Karpas-422 (cell line): ENCODE measurements at places on chromosomes 4 and X. TPM values are rescaled to one million over a fixed set of nuclear protein-coding genes. Genes with fewer than 3 reads are reported as not detected.

The HTATSF1 gene
- 25.3 and 48.1 TPM in 2 replicates for total RNA-seq

The PWWP3B gene
- not detected in 2 replicates for total RNA-seq

The NDST3 gene
- not detected in 2 replicates for total RNA-seq

The INTS6L gene
- 17.7 and 31.1 TPM in 2 replicates for total RNA-seq

The RASGEF1B gene
- total RNA-seq, result 1.2 and 1.6 TPM in 2 replicates

The PNCK gene
- total RNA-seq, result not detected in 2 replicates

The PPP1R3F gene
- 0.19 and 1.0 TPM in 2 replicates for total RNA-seq

The HTN3 gene
- not detected in 2 replicates for total RNA-seq

The ANXA10 gene
- total RNA-seq, result not detected in 2 replicates

The PPEF1 gene
- total RNA-seq, result not detected in 2 replicates

The FHIP1A gene
- not detected in 2 replicates for total RNA-seq

DNA sequence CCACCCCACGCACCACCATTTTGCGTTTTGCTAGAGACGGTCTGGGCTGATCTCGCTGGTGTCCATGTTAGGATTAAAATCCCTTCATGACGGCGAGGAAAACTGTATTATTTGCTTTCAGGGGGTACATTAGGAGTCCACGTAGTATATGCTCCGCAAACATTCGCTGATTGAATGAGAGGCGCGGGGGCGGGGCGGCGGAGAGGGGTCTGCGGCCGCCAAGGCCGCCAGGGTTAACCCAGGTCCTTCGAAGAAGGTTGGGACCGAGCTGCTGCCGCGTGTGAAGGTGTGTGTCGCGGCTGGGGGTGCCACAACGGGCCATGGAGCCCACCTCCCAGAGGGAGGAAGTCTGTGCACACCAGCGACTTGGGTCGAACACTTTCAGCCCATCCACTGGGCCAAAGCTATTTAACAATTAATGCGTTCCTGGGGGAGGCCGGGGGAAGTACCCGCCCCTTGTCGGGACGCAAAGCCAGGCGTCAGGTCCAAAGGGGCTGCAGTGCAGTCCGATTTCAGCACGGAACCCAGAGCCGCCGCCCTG lies 6.4 kb upstream of the PITX2 start:
- DNase-seq, result no peak

DNA sequence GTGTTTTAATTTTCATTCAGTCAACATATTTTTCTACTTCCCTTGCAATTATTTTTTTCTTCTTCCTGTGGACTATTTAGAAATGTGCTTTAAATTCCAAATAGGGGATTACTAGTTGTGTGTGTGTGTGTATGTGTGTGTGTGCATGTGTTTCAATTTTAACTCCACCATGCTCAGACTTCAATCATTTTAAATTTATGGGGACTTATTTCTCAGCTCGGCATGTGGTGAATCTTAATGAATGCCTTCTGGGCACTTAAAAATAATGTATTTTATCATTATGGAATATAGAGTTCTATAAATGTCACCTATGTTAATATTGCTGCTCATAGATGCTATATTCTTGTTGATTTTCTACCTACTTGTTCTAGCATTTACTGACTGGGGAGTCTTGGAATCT lies 465.6 kb upstream of the PRKX start:
- DNase-seq, result peak; percentile 58

- DNase-seq, result no peak
Observed at GRCh38 chrX:153624196-153625091, 22.6 kb upstream of the DUSP9 start.

- DNase-seq, result no peak
Observed at GRCh38 chr4:172983631-172984030, 185.0 kb upstream of the GALNT7 start.

- DNase-seq, result no peak
Observed at GRCh38 chr4:76960014-76960413, 10.5 kb downstream of the SEPTIN11 start.

DNA sequence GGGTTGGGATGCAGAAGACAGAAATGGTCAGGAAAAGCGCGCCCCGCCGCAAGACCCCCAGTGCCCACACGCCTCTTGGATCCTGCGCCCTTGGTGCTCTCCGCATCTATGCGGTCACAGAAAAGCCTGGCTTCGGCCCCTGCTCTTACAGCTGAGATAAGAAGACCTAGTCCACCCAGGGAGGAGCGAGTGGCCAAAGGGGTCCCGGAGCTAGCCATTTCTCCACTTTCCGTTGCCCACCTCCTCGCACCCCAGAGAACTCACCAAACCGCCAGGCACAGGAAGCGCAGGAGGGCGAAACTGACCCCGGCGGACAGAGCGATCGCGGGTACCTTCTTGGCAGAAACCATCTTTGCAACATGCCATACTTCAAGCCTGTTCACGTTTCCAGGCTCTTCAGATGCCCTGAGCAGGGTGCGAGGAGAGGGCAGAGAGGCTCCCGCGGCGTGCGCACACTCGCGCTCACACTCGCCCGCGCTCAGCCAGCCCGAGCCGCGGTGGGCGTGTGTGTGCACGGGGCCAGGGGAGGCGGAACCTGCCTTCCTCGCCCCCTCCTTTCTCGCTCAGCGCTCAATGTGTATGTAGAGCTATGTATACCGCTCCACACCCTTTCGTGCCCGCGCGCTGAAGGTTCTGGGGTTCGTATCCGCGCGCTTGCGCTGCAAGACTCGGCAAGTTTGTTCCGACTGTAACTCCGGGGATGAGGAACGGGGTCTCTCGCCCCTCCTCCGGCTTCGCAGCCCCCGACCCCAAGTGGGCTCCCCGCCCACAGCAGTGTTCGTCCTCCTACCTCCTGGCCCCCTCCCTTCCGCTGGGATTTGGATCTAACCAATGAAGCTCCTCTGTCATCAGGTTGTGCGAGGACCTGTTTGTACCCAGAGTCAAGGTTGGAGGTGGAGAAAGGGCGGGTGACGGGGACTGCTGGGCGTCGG lies at the start of gene GABRA4:
Gene GABRA4 (minus strand): TSS at position 507 of the 932 bp plus-strand sequence. CDS start 157 bp downstream, at position 350.
- no peak for DNase-seq

DNA sequence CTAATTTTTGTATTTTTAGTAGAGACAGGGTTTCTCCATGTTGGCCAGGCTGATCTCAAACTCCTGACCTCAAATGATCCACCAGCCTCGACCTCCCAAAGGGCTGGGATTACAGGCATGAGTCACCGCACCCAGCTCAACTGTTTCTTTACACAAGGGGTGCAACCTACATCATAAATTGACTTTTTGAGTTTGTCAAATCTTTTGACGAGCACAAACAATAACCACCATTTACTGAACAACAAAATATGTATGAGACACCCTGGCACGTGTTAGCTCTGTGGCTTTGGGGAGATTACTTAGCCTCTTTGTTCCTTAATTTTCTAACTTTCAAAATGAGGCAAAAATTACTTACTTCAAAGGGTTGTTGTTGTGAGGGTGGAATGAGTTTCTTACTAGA lies 23.5 kb upstream of the SLC34A2 start:
- no peak for DNase-seq

DNA sequence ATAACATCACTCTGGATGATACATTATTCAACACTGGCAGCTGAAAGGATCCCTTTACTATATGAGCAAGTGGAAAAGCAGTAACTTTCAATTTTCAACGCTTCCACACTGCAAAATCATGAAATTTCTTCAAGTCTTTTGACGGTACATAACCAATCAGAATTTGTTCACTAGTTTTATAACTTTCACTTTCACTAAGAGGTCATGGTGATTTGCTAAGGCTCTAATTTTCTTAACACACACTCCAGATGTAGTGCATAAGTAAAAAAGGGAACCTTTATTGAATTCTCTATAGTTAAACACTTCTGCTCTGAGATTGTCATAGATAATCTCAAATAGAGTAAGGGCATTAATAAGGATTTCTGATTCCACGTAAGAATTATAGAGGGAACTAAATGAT lies 4.1 kb downstream of the ARMCX2 start:
- DNase-seq, result peak; percentile 42

- no peak for DNase-seq
Observed at GRCh38 chr4:78622253-78622979, 70.8 kb downstream of the ANXA3 start.

DNA sequence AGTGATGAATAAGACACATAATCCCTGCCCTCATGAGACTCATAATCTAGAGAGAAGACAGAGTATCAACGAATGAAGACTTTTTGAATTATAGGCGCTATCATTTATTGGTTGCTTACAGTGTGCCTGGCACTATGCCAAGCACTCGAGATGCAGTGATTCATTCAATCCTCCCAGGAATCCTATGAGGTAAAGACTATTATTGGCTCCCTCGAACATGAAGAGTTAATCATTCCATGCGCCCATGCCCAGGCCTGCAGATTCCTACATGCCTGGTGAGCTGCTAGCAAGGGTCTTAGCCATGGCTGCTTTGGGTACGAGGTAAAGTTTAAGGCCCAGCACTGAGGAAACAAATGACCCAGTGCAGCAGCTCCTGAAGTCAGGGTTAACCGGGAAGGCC lies 47.0 kb downstream of the TEX13B start:
- no peak for DNase-seq

GRCh38 chr4:34193451-34194154 lies 2050.7 kb downstream of the ARAP2 start:
- DNase-seq, result no peak

- no peak for DNase-seq
Observed at GRCh38 chr4:87056881-87057280, 122.1 kb downstream of the AFF1 start.

- DNase-seq, result no peak
Observed at GRCh38 chr4:151564321-151564720, 155.3 kb downstream of the FHIP1A start.

DNA sequence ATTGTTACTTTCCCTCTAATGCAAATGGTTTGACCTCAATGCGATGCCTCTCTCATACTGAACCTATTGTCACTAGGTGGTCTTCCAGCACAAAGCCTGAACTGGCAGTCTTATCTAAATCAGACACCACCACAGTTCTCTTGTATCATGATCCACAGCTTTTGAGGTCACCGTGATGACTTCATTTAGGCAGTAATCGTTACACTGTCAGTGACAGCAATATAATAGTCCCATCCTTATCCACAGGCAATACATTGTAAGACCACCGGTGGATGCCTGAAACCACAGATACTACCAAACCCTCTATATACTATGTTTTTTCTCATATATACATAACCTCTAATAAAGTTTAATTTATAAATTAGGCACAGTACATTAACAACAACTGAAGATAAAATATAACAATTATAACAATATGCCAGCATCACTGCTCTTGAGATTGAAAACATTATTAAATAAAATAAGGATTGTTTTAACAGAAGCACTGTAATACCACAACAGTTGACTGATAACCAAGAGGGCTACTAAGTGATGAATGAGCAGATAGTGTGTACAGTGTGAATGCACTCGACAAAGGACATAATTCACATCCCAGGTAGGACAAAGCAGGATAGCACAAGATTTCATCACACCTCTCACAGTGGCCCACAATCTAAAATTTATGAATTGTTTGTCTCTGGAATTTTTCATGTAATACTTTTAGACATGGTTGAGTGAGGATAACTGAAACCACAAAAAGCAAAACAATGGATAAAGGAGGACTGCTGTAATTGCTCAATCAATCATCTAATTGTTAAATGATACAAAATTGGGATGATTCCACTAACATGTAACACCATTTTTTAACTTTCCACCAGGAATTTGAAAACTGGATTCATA lies 419.4 kb downstream of the CENPC start:
- DNase-seq, result no peak

DNA sequence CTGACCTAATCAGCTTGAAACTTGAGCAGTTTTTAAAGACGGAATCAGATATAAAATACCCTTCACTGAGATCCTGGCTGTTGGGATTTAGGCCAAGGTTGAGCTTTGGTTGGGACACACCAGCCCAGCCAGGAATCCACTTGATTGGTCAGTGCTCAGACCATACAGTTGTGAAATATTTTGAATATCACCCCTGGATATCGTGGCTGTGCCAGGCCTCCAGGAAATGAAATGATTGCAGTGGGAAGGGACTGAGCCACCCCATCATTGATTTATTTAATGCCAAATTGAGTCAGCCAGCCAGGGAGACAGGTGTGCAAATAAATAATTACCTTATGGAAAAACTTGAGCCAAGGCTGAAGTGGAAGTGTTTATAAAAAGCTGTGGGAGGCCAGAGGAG lies 128.4 kb upstream of the SCML1 start:
- DNase-seq, result no peak

GRCh38 chrX:35919536-35920309 lies at the start of gene CFAP47:
CFAP47 (plus strand) TSS chrX:35919734; CDS start chrX:35919800, 66 bp downstream.
- no peak for DNase-seq

- DNase-seq, result no peak
Observed at GRCh38 chrX:112967903-112968302, 127.3 kb upstream of the AMOT start.

- no peak for DNase-seq
Observed at GRCh38 chrX:20227116-20227515, 39.6 kb downstream of the RPS6KA3 start.

- DNase-seq, result no peak
Observed at GRCh38 chr4:73869130-73870055, at the start of gene CXCL1. CXCL1 (plus strand) TSS chr4:73869393; CDS start chr4:73869471, 78 bp downstream.

DNA sequence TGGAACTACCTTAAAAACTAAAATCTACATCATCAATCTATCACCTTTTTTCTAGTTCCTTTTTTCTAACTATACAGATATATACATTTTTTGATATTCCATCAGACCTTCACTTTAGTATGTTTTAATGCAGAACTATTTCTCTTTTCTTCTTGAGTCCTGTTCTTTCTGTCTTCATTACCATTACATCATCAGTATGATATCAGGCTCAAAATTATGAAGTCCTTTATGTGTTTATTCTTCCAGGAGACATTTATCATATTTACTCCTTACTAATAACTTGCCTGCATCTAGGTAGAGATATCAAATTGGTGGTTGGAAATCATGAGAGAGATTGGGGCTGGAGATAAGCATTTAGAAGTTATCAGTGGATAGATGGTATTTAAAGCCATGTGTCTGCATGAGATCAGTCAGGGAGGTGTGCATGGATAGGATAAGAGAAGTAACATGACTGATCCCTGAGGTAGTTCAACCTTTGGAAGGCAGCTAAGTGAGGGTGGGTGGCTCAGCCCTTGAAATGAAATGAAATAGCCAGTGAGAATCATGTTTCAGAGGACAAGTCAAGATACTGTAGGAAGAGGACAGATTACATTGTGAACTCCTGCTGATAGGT lies 43.1 kb downstream of the MRPL1 start:
- no peak for DNase-seq

DNA sequence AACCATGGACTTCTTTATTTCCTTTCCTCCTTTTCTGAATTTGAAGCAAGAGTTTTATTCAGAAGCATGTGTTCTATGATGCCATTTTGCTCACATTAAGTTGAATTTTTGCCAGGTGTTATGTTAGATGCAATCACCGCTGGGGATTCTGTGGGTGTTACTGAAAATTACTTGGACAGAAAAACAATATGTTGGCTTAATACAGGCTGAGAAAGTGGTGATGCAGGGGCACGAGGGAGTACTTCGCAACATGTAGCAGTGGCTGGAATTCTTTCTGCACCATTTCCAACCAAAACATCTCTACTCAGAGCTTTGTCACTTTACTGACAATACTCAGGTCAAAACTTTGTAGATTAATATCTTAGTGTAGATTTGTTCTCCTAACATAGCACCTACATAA lies 109.2 kb upstream of the PCDH18 start:
- no peak for DNase-seq
